ENCODE measurements at places on chromosomes 6 and 20.

DNA sequence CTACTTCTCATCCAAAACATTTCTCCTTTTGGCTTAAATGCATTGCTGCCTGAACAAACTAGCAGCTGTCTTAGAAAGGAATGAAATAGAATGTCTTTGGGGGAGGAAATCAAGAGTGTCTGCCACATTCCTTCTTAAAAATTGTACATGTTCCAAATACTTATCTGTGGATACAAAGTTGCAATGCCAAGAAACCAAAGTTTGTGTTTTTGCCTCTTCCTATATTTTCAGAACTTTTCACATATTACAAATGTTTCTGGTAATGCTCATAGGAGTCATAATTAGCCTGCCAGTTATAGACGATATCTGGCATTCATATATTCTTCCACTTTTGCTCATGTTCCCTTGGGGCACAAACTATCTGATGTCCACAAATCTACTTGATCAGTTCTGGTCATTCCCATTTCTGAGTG, 165.5 kb upstream of the BMP5 start:
- peak; percentile 22 for DNase-seq

DNA sequence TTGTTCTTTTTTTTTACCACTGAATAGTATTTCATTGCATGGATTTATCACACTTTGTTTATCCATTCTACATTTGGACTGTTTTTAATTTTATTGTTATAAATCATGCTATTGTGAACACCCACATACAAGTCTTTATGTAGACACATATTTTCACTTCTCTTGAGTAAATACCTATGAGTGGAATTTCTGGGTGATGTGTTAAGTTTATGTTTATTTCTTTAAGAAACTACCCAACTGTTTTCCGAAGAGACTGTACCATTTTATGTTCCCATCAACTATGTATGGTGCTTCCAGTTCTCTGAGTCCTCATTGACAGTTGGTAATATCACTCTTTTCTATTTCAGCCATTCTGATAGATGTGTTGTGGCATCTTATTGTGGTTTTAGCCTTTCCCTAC, 54.0 kb downstream of the RIN2 start:
- no peak for DNase-seq

- DNase-seq = no peak
Measured at GRCh38 chr6:157791450-157791849, 31.6 kb upstream of the SNX9 start.

DNA sequence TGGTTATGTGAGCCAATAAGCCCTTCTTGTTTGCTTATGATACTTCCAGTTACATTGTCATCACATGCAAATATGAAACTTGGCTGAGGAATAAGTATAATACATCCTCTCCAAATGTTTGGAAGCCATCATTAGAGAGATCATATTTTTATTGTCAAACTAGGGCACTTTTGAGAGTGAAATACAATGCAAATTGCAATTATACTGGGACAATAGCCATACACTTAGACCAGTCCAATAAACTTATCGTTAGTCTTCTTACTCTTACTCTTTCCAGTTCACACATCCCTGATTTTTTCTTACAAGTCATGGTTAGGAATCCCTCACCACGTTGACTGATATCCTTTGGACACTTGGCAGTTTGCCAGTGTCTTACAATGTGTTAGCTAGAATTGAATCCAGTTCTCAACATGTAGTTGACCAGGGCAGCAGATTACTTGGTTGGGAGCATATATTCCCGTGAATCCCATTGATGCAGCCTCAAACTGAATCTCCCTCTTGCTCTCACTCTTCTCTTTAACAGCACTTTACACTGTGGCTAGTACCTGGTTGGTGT, 519.7 kb upstream of the ID4 start:
- DNase-seq = no peak

GRCh38 chr6:108958900-108959770, 110.9 kb downstream of the ARMC2 start:
- DNase-seq = no peak

- DNase-seq = no peak
Measured at GRCh38 chr6:136445063-136445462, 105.2 kb downstream of the MAP7 start.

GRCh38 chr6:130756824-130757223, 70.4 kb upstream of the SMLR1 start:
- DNase-seq = no peak

DNA sequence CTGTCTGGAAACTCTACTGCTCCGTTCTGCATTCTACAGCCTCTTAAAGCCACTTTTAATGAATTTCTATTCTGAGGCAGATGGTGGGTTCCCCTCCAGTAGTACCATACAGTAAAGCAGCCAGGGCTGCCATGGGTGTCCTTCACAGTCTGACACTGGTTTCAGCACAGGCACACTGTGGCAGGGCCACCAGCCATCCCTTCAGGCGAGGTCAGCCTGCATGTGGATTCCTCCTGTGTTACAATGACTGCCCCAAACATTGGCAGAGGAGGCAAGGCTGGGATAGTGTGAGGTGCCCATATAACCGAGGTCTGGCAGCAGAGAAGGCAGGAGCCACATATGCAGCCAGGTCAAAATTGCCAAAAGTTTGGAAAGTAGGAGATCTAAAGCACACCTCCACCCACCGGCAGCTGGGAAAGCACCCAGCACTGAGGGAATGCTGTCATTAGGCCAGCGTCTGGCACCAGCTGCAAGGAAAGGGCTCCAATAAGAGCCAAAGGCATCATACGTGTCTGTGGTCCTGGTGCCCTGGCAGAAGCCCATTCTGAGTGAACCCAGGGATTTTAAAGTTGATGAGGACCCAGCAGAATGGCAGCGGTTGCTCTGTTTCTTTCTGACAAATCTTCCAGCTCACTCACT, 24.0 kb downstream of the STK35 start:
- DNase-seq = no peak

- no peak for DNase-seq
Measured at GRCh38 chr6:37631295-37631694, 66.4 kb downstream of the MDGA1 start.

DNA sequence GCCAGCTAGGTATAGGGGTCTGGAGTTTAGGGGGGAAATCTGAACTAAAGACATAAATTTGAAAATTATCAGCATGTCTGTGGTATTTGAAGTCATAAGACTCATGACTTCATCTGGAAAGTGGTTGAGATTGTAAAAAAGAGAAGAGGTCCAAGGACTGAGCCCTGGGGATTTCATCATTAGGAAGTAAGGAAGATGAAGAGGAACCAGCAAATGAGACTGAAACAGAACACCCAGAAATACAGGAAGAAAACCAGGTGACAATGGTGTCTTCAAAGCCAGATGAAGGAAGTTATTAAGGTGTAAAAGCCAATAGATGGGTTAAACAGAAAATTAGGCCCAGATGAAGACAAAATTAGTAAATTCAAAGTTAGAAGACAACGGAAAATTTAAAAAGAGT, 49.1 kb upstream of the UBR2 start:
- DNase-seq = no peak

GRCh38 chr6:169019727-169020491, 233.7 kb downstream of the THBS2 start:
- no peak for DNase-seq

- peak; percentile 73 for DNase-seq
Measured at GRCh38 chr20:62739581-62740285, 31.1 kb downstream of the NTSR1 start.

DNA sequence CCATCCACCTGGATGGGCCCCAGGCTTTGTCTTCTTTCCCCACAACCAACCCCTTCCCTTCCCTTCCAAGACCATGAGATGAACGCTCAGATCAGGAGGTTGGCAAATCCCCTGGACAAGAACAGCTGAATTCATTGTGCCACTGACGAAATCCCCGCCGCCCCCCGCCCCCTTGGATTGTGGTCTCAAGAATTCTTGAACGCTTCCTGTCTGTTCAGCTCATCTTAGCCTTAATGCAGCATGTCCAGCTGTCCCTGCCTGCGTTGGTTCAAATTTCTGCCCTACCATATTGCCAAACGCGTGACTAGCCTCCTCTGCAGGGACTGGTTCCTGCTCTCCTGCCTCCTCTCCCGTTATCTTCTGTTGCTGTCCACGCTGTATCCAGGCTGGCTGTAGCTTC, 133.2 kb downstream of the CDH4 start:
- DNase-seq = no peak

- no peak for DNase-seq
Measured at GRCh38 chr20:20375862-20376261, 8.0 kb downstream of the INSM1 start.

DNA sequence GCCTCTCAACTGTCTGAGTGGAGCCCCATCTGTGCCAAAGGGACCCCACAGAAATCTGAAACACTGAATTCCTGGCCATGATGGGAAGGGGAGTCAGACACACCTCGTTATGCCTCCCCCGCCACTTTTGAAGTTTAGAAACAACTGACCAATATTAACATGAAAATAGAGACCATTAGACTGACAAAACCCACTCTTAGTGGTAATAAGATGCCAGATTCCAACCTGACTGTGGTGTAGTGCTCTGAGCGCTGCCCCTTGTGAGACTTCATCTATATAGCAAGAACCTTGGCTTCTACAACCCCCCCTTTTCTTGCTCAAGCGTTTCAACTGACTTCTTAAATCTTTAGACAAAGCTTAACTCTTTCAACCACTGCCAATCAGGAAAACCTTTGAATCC, 46.1 kb upstream of the UNC93A start:
- no peak for DNase-seq

- no peak for DNase-seq
Measured at GRCh38 chr20:8664778-8665177, 404.1 kb upstream of the PLCB4 start.

DNA sequence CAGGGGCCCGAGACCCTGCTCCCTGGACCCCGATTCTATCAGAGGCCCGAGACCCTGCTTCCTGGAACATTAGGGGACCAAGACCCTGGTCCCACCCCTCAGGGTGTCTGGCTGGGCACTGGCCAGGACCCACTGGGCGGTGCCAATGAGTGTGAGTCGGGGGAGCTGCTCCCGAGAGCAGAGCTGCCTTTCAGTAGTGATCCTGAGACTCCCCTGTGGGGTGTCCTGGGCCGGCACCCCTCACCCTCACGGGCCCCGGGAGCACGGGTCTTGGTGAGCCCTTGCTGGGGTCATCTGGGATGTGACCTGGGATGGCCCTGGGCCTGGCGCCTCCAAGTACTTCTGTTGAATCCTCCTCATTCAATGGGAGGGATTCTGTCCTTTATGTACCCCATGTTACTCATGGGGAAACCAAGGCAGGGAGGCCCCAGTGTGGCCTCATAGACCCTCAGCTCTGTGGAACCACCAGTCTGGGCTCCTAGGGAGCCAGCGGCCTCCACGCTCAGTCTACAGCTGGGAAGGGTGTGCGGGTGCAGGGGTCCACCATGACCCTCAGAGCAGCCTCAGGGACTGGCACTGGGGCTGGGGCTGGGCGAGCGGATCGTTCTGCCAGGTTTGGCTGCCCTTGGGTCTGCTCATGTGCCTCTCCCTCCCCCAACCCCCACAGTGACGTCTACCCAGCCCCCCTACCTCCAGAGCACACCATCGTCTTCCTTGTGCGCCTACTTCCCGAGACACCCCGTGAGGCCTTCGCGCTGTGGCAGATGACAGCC, 25.6 kb downstream of the COL20A1 start:
- DNase-seq = no peak

GRCh38 chr6:41191569-41191968, 9.4 kb downstream of the TREML2 start:
- DNase-seq = peak; percentile 57

- no peak for DNase-seq
Measured at GRCh38 chr6:157845493-157846259, 22.6 kb downstream of the SNX9 start.

- peak; percentile 87 for DNase-seq
Measured at GRCh38 chr6:31122791-31123706, 2.8 kb upstream of the CDSN start.

GRCh38 chr6:36327226-36327918, 9.3 kb downstream of the BNIP5 start:
- DNase-seq = no peak

DNA sequence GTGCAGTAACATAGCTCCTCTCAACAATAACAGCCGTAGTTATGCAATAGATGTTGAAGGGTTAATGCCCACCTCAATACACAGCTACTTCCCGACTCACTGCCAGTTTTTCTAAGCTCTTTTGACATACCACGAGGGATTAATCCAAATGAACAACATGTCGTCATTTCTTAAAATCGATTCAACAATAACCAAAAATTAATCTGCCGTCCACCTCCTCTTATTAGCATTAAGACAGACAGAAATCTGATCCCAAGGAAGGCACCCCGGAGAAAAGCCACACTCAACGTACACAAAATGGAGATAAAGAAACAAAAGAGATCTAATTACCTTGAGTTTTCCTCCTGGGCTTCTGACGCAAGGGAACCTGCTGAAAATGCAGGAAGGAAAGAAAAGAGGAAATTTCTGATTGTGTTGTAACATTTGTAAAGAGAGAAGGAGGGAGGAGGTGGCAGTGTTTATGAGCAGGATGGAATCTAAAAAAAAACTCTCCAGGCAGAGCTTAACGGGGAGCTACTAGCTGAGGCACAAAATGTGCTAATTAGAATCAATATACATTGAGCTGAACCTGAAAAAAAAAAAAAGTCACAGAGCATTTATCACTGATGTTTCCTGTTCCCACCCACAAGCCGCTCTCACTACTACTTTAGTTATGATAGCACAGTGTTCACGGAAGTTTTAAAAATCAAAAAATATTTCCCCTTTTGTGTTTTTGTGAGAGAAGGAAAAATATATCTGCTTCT, 109.3 kb downstream of the IPCEF1 start:
- DNase-seq = no peak

DNA sequence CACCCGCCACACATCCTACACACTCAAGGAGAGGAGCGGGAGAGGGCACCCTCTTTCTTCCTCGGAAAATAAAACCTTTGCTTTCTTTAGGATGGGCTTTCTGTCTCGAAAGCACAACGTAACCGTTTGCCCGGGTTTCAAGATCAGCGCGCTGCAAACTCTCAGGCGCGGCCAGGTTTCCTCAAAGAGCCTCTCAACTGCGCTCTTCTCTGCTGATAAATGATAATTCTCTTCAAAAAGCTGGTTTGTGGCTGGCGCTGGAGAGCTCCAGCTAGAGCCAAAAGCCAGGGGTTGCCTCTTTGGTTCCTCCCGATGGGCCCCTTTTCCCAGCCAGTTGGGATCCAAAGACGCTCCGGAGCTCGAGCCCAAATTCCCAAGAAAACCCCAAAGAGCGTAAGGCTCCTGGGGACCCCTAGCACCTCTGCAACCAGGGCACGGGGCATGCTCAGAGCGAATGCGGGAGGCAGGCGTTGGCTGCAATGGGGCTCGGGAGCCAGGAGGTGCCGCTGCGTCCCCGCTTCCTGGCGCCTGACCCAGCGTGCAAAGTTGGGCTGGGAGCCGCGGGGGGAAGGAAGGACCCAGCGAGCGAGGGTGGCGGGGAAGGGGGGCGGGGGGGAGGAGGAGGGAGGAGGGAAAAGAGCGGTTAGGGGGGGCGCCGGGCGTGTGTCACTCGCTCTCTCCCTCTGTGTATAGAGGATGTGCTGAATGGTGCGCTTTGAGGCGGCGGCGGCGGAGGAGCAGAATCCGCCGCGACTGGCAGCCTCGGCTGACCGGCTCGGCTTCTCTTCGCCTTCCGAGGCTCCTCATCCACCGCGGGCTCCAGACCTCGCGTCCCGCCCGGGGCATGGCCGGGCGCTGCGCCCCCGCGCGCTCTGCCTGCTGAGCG, at the start of gene PLCB1:
Gene PLCB1, plus strand, starts transcription at position 669 of the 886 bp plus-strand sequence. CDS start 386 bp downstream, outside the sequence.
- peak; percentile 95 for DNase-seq

Data from GM03348 (cell line).